ENCODE measurements at places on chromosomes 2 and 18.

DNA sequence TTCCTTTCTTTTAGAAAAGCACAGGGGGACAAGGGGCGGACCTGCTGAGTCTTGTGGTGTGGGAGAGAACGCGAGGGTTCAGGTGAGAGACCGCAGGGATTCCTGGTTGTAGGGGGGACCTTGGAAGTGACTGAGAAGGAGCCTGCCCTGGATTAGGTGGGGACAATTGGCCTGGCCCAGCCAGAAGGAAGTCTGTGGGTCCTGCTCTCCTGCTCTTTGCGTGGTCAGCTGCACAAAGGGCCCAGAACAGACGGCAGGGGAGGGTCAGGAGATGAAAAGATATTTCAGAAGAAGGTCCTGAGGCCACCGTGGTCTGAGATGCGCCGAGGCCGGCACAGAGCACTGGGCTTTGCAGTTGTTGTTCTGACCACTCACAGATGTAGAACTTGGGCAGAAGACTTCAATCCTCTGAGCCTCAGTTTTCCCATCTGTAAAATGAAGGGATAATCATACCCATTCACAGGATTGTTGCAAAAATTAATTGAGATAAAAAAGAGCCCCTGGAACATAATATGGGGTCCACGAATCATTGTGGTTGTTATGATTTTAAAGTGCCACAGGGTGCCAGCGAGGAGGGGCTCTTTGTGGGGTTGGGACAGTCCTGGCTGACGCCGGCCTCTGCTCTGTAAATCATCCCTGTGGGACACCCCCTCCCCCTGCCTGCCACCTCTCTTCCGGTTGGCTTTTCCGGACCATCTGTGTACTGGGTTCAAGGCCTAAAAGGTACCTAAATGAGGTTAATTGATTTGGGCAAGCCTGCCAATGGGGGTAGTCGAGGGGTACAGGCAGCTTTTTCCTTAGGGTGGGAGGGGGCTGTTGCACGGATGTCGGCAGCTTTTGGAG is 1.8 kb downstream of the LPIN1 start:
- DNase-seq: no peak

GRCh38 chr2:197163712-197164140 is 146.9 kb downstream of the ANKRD44 start:
- no peak for DNase-seq

- no peak for DNase-seq
Measured at GRCh38 chr2:217897816-217898806, 104.7 kb downstream of the TNS1 start.

- DNase-seq: no peak
Measured at GRCh38 chr2:121133551-121134319, 151.3 kb downstream of the TFCP2L1 start.

DNA sequence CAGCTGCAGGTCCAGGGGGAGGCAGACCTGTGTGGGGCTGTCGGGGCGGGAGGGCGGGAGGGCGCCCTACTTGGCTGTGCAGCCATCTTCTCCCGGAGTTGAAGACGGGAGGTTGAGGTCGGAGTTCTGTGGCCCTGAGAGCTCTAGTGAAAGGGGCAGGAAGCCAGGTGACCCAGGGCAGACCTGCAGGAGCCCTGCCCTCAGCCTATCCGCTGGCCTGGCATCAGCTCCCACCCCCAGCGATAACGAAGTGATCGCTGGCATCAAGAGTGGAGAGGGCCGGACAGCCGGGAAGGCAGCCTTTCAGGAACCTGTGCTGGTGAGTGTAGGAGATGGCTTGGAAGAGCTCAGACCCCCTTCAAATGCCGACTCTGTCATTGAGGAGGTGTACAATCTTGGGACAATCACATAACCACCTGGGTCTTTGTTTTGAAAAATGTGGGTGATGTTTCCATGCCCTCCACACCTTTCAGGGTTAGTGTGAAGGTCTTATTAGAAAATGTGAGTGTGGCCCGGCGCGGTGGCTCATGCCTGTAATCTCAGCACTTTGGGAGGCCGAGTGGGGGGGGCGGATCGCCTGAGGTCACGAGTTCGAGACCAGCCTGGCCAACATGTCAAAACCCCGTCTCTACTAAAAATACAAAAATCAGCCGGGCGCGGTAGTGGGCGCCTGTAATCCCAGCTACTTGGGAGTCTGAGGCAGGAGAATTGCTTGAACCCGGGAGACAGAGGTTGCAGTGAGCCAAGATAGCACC is 1.3 kb downstream of the ARHGEF4 start:
- no peak for DNase-seq

DNA sequence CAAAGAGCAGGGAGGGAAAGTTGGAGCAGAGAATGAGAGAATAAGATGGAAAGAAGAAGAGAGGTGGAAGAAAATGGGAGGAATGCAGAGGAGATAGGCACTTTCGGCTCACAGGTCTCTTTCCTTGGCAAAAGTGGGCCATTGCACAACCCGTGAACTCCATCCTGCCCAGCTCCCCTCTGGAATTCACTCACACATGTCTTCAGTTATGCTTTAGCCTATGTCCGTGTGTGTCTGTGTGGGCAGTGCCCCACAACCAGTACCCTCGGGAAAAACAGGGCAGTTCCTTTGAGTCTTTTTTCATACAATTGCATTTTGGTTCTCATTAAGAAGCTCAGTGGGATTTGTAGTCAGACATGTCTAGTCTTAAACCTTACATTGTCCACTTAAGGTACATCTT is 34.5 kb downstream of the DTNA start:
- DNase-seq: no peak

DNA sequence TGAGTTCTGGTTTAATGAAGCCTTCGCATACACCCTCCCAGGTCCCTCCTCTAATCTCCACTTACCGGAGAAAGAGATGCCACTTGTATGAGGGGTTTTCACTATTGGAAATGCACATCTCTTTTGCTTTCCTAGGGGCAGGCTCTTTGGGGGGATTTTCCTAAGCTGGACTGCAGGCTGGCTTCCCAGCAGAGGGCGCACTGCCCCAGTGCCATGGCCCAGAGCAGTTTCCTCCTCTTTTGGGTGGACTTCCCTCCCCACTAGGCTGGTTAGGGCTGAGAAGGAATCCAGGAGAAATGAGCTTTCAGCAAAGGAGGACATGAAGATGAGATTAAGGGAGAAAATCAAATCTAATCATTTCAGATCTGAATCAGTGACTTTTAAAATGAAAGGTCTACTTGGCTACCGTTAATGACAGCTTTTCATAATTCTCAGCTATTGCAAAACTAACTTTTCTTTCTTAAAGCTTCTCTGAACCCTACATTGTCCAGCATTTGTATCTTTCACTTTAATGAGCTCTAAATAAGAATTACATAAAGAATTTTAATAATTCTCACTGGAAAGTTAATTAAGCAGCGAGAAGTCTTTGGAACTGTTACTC is 784.1 kb upstream of the FANCL start:
- no peak for DNase-seq

DNA sequence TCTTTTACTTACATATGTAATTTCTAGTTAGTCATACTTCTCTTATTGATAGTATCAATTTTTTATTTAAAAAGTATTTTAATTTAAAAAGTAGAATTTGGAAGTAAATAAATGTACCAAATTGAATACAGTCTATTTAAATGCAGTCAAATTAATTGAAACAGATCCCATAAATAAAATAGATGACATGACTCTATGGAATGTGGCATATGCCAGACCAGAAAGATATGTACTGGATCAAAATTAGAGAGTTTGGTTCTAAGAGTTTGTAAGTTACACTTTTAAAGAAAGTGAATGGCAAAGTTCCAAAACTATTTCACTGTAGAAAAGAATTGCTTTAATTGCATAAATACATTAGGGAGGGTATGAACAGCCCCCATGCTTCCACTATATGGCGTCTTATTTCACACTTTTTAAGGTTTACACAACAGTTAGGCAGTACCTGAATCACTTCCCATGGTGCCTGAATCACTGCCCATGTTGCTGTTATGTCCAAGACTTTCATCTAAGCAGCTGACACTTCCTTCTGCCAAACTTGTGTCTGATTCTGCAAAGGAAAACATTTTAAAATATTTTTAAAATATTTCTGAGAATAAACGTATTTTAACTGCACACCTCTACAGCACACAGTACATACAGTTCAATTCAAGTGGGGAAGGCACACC is 25.2 kb downstream of the IFIH1 start:
- no peak for DNase-seq

- no peak for DNase-seq
Measured at GRCh38 chr2:74414881-74415761, 6.3 kb downstream of the C2orf81 start.

- DNase-seq: no peak
Measured at GRCh38 chr2:100546469-100546868, 16.3 kb upstream of the PDCL3 start.

- no peak for DNase-seq
Measured at GRCh38 chr2:96977631-96978195, 8.7 kb downstream of the FAM178B start.

DNA sequence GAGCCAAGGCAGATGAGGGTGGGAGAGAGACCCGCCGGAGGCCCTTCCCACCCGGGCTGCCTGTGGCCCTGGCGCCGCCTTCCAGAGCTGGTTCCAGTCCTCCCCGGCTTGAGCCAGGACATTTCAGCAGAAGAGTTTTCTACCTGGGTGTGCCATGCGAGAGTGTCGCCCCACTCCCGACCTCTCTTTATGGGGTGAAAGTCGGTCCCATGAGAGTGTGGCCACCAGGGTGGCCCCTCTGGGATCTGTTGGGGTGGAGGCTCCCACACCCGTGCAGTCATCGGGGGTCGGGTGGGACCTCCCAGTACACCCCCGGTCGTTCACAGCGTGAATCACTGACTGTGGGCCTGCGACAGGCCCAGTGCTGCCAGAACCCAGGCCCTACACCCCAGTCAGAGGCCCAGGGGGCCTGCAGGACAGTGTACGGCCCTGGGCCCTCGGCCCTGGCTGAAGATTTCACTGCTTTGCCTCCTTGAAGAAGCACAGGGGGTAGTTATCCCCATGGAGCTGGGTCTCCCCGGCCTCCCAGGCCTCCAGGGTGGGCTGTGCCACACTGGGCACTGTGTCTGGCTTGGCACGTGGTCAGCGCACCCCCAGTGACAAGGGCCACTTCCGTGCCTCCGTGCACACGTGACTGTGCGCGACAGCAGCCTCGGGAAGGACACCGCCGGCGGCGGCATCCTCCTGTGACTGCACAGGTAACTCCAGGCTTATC is 5.9 kb downstream of the NFATC1 start:
- DNase-seq: no peak

GRCh38 chr2:35160871-35161270 is 1194.7 kb upstream of the CRIM1 start:
- no peak for DNase-seq

- no peak for DNase-seq
Measured at GRCh38 chr18:23682472-23682871, 6.8 kb upstream of the LAMA3 start.

Measured in 8988T (cell line).